ENCODE measurements at places on chromosomes 4 and X. TPM values are rescaled to one million over a fixed set of nuclear protein-coding genes. Genes with fewer than 3 reads are reported as not detected.

CYP2U1 gene
- 4.3 TPM for total RNA-seq

SLC2A9 gene
- total RNA-seq, result 3.2 TPM

APOOL gene
- 3.0 TPM for total RNA-seq

PLP1 gene
- not detected for total RNA-seq

SLIT2 gene
- total RNA-seq, result under 0.01 TPM

TRAM1L1 gene
- 0.27 TPM for total RNA-seq

MGARP gene
- total RNA-seq, result not detected

- DNase-seq, result no peak
These were observed 1257.0 kb downstream of the NLGN4X start for GRCh38 chrX:4971646-4972045.

- no peak for DNase-seq
These were observed 28.9 kb upstream of the MID1 start for GRCh38 chrX:10649265-10649664.

- no peak for DNase-seq
These were observed 2.4 kb downstream of the PCDH7 start for GRCh38 chr4:30722359-30723200.

- no peak for DNase-seq
These were observed 169.6 kb downstream of the RAPGEF2 start for GRCh38 chr4:159272273-159273140.

GRCh38 chr4:76197971-76198410 is 15.6 kb downstream of the SCARB2 start:
- no peak for DNase-seq

DNA sequence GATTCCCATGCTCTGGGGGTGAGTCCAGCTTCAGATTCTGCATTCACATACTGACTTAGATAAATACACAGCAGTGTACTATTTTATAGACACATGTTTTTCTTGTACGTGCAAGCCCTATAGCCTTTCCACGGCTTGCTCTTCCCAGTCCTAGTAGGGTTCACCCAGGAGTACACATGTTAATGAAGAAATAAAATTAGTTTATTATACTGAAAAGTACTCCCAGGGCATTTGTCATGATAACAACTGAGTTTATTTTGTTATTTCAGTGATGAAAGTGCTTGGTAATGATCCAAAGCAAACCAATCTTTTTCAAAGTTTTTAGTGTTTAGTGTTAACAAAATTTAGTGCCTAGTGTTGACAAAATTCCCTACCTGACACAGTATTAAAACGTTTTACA is 21.3 kb downstream of the MAPK10 start:
- DNase-seq, result no peak

- DNase-seq, result peak; percentile 12
These were observed 377.9 kb upstream of the EMCN start for GRCh38 chr4:100895556-100896197.

GRCh38 chr4:156559346-156559745 is 412.3 kb downstream of the PDGFC start:
- DNase-seq, result no peak

GRCh38 chr4:38668203-38668971 is 4.4 kb downstream of the KLF3 start:
- no peak for DNase-seq

- DNase-seq, result no peak
These were observed 237.0 kb downstream of the IDS start for GRCh38 chrX:149267878-149268813.

GRCh38 chr4:67103001-67103747 is 442.1 kb downstream of the CENPC start:
- DNase-seq, result no peak

DNA sequence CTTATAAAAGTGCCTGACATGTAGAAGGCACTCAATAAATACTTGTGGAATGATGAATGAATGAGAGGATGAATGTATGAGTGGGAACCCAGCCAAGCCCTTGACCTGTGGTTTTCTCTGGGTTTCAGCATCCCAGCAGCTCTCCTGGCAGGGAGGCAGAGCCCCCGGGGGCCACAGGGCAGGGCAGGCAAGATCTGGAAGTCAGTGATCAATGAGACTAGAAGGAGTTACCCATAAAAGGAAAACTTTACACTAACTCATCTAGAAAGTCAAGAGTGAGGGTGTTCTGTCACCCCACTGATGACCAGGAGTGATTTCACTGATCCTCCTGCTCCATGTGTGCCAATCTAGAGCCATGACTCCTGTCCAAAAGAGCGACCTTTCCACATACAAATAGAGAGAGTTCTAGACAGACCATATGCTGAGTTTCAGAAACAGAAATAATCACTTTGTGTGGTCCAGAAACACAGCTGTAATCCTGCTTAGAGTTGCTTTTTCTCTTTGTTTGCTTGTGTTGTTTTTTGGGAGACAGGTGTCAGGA is 37.4 kb downstream of the MGARP start:
- DNase-seq, result no peak

DNA sequence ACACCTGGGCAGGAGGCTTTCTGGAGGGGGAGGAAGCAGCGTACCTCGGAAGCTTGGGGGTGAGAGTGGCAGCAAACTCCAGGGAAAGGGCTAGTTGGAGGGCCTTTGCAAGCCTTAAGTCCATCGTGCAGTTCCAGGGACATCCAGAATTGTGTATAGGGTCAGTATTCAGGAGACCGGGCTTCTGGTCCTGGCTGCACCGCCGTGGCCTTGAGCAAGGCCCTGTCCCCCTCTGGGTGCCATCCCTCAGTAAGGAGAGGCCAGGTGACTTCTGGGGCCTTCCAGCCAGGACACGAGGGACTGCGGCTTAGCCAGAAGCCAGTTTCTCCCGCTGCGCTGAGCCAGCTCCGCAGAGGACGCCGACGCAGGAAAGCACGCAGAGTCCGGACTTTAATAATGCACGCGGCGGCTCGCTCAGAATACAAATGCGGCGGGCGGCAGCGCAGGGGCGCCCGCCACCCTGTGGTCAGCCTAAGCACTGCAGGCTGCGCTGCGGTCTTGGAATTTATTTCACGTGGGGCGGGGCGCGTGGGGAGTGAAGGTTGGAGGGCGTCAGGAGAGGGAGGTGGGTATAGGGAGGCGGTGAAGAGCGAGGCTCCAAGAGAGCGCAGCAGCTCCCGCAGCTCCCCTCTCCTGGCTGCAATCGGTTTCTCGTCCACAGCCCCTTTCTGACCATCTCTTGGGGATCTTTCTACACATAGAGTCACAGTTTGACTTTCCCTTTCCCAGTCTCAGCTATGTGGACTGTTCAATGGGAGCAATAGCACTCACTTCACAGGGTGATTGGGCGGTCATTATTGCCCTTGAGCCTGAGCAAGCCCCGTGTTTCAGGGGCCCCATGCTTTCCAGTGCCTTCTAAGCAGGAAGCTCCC is 94.1 kb upstream of the GPR50 start:
- DNase-seq, result peak; percentile 35

DNA sequence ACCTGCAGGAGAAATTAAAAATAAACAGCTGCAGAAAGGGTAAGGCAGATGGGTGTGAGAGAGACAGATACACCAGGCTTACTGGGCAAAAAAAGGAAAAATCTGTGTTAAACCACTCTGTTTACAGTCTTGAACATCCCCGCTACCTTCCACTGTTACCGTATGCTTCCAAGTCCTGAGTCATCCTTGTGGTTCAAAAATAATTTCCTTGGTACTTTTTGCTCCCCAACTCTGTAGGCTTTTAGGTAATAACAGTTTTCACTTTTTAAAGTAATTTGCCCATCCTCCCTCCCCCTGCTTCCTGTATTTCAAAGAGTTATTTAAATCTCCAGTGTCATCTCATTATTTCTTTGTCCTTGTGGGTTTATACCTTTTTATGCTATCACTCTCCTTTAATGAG is 210.1 kb upstream of the FAT4 start:
- DNase-seq, result no peak

DNA sequence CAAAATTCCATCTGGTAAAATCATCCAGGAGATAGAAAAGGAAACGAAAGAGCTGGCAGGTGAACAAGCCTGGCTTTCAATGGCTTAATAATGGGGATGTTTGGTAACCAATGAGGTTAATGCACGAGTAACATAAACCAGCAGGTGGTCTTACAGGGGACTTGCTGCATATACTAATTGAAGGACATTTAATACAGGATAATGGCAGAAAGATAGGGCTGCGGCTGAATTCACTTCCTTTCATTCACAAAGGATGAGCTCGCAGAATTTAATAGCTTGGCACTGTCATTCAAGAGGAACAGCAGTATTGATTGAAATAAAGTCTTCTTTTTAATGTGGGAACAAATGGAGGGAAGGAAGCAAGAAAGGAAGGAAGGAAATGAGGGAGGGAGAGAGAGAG is 156.3 kb upstream of the RAI2 start:
- DNase-seq, result no peak

DNA sequence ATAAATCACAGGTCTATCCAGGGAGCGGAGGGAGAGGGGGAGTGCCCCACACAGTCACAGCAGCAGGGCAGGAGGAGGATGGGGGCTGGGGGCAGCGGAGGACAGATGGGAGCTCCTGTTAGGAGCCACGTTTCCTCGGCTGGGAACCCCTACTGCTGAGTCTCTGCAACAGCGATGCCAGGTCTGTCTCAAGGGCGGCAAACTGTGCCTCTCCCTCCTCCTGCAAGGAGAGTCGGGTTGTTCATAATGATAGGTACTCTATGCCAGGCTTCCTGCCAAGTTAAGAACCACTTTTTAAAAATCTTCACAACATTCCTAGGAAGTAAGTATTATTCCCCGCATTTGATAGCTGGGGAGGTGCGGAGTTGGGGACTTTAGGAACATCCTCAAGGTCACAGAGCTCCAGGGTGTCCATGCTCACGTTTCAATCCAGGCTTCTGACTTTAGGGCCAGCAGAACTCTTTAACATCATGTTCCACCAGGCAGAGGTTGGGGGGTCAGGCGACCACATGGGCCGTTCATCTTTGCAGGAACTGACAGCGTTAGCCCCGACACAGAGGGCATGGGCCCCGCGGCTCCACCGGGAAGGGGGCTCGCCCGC is 98.3 kb upstream of the MAML3 start:
- DNase-seq, result peak; percentile 45

DNA sequence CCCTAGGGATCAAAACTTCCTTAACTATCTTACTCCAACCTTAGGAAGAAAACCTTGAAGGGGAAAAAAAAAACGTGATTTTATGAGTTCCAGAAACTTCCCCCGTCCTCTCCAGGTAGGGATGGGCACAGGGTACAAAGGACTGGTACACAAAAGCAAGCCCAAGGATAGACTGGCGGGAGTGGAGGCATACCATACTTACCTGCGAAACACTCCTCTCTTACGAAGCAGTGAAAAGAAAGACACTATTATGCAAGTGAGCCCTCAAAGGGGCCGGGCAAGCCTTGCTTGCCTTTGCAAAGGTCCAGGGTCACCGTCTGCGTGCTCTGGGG is 651 bp downstream of the TSPAN6 start:
- DNase-seq, result no peak

DNA sequence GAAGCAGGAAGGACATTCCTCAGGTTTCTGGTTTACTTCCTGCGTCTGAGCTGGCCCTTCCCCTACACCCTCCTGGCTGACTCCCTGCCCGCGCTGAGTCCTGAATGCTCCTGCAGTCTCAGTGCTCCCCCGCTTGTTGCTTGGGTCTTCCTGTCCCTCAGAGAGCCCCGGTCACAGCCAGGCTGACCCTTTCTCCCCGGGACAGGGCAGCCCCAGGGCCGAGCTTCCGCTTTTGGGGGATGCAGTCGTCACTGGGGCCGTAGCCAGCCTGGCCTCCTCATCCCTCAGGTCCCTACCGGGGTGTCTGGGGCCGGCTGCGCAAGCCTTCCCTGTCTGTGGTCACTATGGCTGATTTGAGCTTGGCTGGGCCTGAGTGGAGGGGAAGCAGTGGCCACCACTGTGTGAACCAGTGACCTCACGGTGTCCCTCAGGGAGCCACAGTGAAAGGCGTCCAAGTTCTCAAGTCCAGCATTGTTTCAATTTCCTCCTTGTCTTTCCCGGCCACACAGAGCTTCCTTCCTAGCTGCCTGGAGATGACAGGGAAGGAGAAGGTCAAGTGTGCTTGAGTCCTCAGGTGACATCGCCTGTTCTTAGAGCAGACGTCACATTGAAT is 34.1 kb upstream of the ASMTL start:
- DNase-seq, result no peak

GRCh38 chr4:101762534-101762933 is 28.0 kb upstream of the BANK1 start:
- no peak for DNase-seq

- no peak for DNase-seq
These were observed 32.9 kb downstream of the CCKAR start for GRCh38 chr4:26457412-26457811.

DNA sequence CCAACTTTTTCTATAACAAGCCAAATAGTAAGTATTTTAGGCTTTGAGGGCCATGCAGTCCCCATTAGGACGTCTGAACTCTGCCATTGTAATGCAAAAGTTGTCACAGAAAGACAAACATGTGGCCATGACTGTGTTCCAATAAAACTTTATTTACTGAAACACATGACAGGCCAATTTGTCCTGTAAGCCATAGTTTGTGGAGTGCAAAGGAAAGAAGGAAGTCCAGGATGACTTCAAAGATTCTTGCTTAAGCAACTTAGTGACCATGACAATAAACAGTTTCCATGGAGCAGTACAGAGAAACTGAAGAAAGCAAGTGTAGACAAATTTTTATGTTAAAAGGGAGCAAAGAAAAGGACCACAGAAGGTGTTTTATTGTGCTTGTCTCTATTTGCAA is 35.0 kb upstream of the MYOZ2 start:
- DNase-seq, result no peak

DNA sequence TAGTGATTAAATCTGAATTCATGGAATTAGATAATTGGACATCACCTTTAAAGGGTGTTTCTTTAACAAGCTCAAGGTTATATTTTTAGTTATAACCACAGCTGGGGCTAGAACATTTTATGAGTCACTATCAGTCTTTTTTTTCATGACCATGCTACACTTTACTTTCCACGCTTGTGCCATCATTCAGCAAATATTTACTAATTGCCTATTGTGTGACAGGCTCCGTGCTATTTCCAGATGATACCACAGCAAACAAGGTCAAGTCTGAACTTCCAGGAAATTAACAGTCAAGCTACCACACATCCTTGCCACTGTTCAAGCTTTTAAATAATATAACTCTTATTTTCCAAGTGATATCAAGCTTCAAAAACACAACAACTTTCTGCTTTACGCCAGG is 16.5 kb downstream of the SPANXN3 start:
- DNase-seq, result no peak

DNA sequence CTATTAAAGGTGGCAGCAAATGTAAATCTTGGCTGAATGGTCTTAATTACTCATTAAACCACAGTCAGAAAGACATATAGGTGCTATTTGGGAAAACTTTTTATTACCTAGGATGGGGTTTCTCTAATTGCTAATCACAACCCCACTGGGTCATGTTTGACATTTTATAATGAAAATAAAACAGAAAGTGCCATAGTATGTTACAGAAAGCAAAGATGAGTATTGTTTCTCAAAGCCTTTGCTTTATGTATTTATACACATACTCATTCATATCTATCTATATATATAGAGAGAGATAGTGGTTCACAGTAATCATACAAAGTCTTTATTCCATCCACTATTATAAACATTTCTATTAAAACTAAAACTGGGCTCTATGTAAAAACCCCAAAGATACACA is 18.2 kb downstream of the TMEM184C start:
- no peak for DNase-seq

- no peak for DNase-seq
These were observed 276.9 kb upstream of the PCDH7 start for GRCh38 chr4:30443289-30443688.
